ENCODE measurements at places on chromosomes 7 and 10.

- no peak for DNase-seq
Measured at GRCh38 chr10:128926711-128927110, 540.3 kb upstream of the MGMT start.

DNA sequence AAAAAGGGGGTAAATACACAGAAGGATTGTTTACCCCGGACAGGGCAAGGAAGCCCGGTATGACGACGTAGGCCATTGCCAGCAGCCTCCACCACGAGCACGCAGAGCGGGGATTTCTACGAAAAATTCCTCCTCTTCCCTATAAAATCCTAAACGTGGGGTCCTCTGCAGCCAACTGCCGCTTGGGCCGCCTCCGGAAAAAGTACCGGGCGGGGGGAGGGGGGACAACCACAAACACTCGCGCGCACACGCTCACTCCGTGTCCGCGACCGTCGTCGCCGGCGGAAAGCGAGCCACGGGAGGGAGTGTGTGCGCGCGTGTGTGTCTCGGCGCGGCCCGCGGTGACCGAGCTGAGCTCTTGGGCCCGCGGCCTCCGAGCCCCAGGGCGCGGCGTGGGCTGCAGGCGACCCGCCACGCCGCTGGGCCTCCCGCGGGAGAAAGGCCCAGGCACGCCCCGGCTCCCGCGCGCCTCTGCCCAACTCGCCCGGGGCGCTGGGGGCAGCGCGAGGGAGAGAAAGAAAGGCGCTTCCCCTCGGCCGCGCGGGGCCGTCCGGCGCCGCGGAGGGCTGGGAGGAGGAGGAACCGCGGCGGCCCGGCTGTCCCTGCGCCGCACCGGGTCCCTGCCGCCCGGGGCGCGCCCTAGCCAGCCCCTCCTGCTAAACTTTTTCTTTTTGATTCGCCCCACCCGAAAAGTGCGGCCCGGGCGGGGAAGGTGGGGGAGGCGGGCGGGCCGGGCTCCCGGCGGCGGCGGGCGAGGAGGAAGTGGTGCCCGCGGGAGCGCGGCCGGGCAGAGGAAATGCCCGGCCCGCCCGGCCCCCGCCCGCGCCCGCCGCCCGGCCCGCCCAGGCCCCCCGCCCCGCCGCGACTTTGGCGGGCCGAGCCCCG is 1.5 kb downstream of the CTBP2 start:
- DNase-seq = no peak

DNA sequence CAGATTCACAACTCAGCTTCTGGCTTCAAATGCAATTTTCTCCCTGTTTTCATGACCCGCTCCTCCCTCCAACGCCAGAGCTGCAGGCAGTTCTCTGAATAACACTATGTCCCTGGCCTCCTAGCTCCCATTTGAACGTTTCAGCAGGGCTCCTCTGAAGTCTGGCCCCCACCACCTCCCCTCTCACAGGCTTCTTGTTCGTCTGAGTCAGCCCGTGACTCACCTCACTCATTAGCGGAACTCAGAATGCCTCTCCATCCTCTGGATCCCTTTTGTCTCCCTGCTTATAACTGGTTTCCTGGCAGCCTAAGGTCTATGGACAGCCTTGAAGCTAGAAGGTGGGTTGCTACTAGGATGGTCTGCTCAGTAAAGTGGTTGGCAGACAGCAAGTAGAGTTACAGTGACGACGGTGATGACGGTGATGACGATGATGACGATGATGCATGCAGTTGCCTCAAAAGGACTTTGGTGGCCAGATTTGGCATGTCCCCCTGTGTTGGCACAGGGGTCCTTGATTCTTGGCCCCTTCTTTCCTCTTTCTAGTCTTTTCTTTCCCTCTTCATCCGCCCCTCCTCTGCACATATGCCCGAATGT is 83.3 kb upstream of the MKLN1 start:
- DNase-seq = no peak

- DNase-seq = peak; percentile 24
Measured at GRCh38 chr10:18664841-18665478, 5.7 kb downstream of the ARL5B start.

- no peak for DNase-seq
Measured at GRCh38 chr10:107072786-107073185, 91.7 kb downstream of the SORCS1 start.

DNA sequence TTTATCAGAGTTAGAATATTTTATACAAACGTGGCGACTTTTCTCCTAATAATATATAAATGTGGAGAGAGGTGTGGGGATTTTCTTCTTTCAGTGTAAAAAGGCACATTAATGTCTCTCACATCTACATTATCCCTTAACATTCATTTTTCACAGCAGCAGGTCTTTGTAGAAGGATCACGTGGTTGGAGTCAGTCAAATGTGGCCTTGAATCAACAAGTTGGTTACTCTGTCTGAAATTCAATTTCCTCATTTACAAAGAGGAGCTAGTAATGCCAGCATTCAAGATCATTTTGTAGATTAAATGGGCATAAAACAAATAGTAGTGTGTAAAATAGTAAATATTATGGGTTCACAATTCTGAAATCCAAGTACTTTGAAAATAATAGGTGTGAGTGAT is 183.1 kb upstream of the SEMA3E start:
- DNase-seq = no peak

DNA sequence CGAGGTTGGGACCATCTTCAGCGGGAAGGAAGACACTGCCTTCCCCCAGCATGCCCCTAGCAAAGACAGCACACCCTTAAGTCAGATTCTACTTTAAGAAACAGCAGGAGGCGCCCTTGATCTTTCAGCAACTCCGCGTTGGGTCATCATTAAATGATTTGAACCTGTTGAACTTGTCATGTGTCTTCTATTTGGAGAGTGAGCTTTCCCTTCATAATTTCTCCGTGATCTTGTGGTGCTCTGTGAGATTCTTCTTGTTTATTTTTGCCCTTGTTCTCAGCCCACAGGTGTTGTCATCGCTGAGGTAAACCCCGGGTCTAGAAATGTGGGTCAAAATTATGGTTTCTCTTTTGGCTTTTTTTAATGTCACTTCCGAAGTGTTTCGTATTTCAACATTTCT is 49.5 kb upstream of the PITRM1 start:
- no peak for DNase-seq

DNA sequence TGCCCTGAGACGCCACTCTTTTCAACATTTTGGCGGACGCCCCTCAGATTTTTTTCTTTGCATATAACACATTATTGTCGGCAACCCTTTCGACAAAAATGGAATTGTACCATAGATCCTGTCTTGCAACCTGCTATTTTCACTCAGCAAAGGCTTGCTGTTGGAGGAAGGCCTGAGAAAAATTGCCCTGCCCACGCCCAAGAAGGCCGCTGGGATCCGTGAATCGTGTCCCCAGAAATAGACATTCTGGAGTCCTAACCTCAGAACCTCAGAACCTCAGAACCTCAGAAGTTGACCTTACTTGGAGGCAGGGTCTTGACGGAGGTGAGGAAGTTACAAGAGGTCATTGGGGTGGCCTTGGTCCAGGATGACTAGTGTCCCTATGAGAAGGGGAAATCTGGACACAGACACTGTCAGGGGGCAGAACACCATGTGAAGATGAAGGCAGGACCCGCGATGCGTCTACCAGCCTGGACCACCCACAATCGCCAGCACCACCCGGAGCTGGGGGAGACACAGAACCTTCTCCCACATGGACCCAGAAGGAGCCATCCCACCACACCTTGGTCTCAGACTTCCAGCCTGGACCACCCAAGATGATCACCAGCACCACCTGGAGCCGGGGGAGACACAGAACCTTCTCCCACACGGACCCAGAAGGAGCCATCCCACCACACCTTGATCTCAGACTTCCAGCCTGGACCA is 19.1 kb upstream of the DNAAF5 start:
- no peak for DNase-seq

GRCh38 chr7:94882891-94883290 is 24.5 kb upstream of the PPP1R9A start:
- DNase-seq = no peak

DNA sequence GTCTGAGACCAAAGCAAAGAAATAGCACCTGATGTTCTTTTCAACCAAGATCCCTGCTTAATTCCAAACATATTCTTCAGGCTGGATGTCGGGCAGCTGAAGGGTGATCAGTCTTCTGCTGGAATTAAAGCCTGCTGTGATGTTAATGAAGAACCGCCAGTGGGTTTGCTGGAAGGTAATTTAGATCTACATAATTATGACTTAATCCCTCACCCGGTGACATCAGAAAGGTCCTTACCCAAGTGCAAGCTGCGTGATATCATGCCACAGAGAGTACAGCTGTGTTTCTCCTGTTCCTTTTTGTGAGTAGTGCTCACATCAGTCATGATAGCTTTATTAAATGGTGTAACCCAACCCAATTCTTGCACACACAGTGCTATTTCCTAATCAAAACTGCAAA is 29.1 kb upstream of the LRGUK start:
- no peak for DNase-seq

DNA sequence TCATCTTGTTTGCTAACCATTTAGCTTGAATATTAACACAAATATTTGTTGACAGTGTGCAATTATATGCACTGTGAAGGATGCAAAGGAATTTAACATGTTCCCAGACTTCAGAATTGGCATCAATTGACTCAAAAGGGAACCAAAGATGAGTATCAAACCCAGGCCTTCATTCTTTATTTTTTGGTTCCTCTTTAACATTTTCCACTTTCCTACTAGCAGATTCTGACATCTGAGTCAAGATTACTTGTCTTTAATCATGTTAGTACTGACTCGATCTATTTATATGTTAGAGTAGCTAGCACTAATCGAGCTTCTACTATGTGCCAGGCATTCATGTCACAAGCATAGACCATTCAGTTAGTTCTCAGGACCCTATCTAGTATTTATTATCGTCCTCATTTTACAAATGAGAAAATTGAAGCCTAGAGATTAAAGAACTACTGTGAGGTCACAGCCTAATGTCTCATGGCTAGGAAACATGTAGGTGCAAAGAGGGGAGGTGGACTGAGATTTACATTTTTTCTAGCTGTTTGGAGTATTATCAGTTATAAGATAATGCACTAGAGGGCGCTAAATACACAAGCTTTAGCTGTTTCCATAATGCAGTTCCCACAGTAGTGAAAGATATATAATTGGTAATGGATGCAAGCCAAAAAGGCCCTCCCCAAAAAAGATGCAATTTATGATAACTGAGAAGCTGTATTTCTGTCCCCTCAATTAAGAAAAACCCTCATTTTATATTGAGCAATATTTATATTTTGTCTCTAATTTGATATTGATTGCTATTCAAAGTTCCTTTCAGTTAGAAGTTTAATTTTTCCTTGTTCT is 32.9 kb upstream of the KMT2E start:
- DNase-seq = no peak

- DNase-seq = no peak
Measured at GRCh38 chr10:63375859-63376258, 89.9 kb downstream of the JMJD1C start.

DNA sequence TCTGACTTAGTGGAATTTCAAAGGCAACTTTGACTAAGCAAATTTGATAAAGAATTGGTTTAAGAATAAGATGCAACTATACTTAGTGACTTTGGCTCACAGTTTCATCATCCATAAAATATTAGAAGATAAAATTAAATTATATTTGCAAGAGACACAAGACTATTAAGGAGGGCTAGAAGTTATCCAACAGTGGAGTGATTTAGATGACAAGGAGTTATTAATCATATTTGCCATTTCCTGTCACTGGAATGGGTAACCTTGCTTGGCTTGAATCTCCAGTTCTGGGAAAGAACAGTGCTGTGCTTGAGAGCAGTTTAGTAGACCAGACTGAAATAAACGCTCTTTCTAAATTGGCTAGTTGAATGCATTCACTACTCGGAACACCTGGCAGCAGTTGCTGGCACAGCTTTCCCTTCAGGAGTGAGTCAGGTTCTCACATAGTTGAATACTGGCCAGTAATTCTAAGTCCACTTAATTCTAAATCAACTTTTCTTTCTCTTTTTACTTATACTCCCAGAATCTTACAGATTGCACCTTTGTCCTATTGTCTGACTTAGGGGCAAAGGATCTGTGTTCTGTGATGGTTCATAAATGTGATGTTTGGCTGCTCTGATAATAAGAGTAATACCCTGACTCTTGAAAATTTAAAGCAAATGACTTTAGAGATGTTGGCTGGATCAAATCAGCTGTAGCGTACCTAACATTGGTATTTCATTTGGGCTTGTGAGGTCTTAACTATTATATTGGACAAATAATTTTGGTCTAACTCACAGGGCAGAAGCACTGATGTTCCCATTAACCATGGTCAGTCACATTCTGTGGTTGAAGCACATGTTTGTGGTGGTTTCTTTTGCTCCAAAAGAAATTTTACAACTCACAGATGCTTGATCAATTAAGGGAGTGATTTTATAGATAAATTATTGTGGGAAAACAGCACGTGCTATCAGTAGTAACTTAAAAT is 16.6 kb downstream of the STMP1 start:
- no peak for DNase-seq

GRCh38 chr10:7915923-7916536 is 97.7 kb downstream of the TAF3 start:
- DNase-seq = no peak

- no peak for DNase-seq
Measured at GRCh38 chr10:29840516-29841276, 205.9 kb upstream of the SVIL start.

DNA sequence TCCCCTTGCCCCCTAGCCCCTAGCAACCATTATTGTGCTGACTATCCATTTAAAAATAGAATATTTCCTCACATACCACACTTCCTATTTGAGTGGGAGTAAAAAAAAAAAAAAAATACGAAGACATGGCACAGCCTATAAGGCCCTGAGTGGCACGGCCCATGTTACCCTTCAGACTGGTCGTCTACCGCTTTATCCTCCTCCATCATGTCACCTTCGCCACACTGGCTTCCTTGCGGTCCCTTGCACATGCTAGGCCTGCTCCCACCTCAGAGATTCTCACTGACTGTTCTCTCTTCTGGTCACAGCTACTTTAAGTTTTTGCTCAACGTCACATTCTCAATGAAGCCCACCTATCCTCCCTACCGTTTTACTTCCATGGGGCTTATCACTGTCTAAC is 130.3 kb downstream of the ATE1 start:
- DNase-seq = no peak

- DNase-seq = no peak
Measured at GRCh38 chr7:30841801-30842541, 69.7 kb upstream of the AQP1 start.

DNA sequence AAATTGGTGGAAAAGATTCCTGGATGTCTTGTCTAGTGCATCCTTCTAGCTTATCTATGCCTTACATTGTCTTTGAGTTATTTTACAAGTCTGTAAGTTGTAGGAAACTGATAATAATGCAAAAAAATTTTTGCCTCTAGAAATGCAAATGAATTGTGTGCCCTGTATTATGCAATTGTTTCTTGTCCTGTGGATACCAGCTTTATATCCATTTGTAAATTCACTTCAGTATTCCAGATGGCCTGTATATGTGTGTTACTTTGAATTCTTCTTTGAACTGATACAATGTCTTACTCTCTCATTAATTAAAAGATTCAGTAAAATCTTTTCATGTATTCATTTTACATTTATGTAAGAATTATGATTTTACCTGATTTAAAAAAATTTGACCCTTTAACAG is 234.3 kb downstream of the LRMDA start:
- no peak for DNase-seq
